Activated CD8-positive, alpha-beta memory T cell treated with anti-CD3 and anti-CD28 coated beads for 24 hours (primary cell): ENCODE measurements at places on chromosomes 2 and 18.

DNA sequence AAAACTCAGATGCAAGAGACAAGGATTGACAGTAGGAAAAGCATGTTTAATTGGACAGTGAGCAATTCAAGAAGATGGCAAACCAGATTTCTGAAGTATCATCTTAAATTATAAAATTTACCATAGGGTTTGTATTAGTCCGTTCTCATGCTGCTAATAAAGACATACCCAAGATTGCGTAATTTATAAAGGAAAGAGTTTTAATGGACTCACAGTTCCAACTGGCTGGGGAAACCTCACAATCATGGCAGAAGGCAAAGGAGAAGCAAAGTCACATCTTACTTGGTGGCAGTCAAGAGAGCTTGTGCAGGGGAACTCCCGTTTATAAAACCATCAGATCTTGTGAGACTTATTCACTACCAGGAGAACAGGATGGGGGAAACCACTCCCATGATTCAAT lies 24.0 kb upstream of the NOL4 start:
- no peak for DNase-seq

DNA sequence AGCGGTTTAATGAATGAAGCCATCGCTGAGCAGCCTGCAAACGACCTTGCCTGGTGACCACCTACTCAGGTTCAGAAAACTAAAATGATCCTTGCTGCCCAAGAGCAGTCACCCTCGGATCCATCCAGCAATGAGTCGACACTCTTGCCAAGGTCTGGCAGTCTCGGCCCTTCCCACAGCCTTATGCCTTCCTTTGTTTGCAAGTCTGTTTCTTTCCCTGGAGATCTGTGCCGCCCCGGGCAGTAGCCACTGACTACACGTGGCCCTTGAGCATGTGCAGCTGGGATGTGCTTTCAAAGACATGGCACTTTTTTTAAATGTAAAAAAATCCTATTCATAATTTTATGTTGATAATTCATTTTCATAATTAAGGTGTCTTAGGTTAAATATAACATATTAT lies 37.2 kb upstream of the SLC35G4 start:
- no peak for DNase-seq

GRCh38 chr2:156539086-156539860 lies 103.1 kb downstream of the GPD2 start:
- DNase-seq, result no peak

DNA sequence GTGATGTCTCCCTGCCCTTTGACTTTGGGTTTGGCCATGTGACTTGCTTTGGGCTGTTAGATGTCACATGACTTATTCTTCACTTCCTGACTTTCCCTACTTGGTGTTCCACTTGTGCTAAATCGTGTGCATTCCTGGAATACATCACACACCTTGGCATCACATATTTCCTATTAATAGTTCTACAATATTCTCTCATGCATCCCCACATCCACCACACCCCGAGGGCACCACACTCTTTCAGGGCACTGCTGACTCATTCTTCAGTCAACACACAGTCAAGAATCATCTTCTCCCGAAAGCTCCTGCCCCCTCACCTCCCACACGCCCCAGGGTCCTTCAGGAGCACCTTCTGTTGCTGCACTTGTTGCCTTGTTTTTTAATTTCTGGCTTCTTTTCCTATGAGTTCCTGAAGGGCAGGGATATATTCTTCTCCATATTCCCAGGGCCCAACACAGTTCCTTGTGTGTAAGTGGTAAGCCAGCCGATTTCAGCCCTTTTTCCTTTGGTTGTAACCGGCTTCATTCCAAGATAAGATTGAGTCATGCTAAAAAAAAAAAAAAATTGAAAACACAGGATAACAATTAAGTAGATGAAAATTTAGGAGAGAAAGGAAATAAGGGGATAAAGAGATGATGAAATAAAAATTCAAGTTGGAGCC lies 341.4 kb downstream of the SLC4A3 start:
- no peak for DNase-seq

DNA sequence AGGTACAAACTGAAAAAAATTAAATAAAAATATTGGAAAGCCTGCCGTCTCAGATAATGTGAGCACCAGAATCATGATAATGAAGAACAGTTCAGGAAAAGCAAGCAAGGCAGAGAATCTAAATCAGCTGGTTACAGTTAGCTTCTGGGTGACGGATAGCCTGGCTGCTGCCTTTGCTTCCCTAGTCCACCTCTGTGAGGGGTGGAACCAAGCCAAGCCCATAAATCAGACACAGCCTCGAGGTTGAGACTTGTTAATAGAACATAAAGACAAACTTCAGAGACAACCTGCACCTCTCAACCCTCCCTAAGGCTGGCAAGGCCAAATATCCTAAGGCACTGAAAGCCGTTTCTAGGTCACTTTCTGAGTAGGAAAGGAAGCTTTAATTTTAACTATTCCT lies 334.7 kb upstream of the SLC39A10 start:
- no peak for DNase-seq

- no peak for DNase-seq
These were observed 5.2 kb downstream of the CCL20 start for GRCh38 chr2:227818675-227819397.

GRCh38 chr18:41266616-41267015 lies 688.4 kb upstream of the PIK3C3 start:
- DNase-seq, result no peak

DNA sequence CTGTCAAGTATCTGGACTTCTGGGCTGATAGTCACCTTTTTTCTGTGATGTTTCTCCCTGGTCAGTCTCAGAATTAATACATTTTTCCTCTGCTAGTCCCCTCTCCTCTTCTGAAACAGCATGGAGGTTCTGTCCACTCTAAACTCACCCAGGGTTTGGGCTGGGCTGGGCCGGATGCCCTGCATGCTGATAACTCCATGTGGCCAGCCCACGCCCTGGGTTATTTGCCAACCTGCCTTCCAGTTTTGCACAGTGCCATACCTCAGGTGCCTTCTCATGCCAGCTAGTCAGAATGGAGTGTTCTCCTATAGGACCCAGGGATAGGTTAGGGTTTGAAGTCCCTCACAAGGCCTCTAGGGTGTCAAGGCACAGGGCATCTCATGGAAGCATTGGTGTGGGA lies 32.2 kb downstream of the MEX3C start:
- DNase-seq, result no peak

DNA sequence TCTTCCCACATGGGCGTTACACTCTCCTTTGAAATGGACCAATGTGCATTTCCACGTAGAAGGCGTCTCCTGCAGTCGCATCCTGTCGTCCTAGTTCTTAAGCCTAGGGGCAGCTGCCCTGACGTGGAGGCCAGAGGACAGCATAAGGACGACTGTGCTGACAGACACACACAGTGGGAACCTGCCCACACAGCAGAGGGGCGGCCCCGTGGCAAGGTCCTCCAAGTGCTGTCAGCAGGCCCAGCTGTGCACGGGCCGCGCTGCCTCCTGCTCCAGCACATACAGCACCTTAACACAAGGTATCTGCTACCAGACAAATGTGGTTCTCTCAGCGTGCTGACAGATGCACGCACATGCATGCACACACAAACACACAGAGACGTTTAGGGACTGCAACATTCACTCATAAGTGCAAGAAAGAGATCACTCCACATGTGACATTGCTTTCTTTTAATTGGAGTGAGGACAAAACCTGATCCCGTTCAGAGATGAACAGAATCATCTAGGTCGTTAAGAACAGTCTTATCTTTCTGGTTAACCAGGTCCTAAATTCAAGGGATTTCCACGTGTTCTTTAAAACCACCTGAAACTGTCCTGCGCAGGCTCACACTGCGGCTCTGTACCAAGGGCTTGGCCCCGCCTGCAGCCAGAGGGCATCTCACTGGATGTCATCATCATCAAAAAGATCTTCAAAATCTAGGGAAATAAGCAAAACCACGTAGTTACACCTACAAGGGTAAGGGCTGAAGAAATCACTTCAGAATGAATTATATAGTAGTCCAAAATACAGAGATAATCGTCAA lies 5.5 kb downstream of the COPS9 start:
- peak; percentile 43 for DNase-seq

GRCh38 chr2:84838434-84839145 lies 42.3 kb downstream of the TRABD2A start:
- no peak for DNase-seq
